Activated T-helper 1 cell treated with anti-CD3 and anti-CD28 coated beads, Interleukin-2, amount 50 U/mL, for 16 hours (primary cell): ENCODE measurements at places on chromosomes 6 and 20.

DNA sequence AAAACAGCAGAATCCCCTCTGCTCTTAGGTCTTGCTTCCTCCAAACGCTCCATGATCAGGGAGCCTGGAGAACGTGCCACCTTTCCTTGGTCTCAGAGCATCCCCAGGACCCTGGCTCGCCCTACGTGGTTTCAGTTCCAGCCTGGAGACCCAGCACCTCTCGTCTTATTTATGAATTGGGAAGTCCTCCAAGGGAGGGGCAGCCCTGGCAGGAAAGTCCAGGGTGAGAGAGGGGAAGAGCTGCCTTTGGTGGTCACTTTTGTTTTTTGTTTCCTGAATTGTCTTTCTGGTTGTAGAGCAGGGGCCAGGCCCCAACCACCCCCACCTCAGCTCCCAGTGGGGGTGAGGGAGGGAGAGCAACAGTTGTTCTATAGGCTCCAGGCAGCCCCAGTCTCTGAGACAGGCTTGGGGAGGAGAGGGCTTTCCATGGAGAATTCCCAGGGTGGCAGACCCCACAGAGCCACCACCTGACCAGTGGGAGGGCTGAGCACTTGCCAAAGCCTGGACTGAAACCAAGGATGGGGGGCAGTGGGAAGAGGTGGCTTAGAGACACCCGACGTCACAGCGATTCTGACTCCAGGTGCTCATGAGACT, 88.8 kb downstream of the PRND start:
- no peak for DNase-seq

DNA sequence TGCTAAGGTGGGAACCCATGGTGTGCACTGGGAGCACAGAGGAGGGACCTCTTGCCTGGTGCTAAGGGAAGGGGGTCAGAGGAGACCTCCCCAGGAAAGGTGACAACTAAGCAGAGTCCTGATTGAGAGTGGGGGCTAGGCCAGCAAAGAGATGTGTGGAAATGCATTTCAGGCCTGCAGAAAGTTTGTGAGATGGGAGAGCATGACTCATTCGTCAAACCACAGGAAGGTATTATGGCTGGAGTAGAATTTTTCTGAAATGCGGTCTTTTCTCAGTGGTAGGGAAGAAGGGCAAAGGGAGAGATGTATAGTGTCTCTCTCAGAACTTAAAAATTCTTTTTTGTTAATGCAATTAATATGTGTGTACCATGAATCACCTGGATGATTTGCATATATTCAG, 23.6 kb upstream of the EDN1 start:
- DNase-seq, result no peak

DNA sequence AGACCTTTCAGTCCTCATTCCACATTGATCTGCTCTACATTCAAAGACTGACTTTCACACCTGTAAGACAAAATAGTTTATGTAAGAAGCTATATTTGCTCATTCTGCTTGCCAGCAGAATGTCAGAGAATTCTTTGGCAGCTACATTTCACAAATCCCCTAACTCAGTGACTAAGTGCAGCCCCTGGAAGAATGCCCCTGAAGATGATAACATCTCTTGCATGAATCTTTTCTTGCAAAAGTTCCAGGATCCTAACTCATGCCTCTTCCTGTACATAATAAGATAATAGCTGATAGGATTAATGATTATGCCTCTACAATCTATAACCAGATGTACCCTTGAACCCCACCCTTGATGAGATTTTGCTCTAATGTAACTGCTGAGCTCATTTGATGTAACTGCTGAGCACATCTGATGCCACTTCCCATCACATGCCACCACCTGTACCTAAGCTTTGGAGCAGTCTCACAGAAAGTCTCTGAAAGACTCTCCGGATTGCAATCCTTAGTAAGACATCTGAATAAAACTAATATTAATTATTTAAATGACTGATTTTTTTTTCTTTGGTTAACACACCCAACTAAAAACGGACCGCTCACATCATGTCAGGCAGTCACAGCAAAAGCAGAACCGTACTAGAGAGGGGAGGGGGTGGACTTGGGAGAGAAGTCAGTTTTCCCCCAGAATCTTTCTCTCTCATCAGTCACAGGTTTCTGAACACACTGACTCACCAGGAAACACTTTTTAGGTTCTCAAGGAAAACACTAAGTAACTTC, 684 bp upstream of the DNAH8 start:
- DNase-seq, result no peak

GRCh38 chr6:8875986-8876385, 440.6 kb upstream of the SLC35B3 start:
- no peak for DNase-seq

DNA sequence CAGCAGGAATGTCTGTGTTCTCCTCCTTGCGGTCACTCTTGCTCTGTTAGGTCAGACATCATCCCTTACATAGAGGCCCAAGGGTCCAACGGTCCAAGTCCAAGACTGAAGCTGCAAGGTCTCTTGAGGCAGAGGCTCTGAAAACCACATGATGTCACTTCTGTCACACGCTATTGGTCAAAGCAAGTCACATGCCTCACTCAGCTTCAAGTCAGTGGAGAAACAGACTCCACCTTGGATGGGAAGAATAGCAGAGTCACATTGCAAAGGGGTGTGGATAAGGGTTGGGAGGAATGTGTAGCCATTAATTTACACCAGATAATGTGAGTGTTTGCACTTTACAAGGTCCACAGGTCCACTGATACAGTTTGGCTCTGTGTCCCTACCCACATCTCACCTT, 17.5 kb downstream of the SLC52A3 start:
- DNase-seq, result no peak

DNA sequence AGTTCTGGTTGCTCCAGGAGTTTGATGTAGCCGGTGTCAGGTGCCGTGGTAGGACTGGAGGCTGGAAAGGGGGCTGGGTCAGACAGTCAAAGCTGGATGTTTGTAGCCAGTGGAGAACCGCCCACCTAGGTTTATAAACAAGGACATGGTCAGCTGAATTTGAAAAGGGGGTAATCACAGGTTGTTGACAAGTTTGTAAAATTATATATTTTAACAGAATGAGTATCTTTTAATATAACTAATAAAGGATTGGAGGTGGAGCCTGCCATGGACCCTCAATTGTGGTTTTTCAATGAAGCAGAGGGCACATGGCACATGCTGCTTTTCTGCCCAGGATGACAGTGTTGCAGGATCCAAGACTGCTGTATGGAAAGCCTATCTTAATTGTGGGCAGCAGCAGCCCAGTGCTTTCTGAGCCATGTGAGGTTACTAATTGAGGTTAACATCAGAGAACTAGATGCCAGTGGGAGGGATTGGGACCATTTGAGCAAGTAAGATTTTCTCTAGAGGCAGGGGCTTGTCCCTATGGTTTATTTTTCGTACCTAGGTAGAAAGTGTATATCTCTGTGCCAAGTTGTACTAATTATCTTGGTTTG, 9.7 kb downstream of the HECA start:
- DNase-seq, result no peak

DNA sequence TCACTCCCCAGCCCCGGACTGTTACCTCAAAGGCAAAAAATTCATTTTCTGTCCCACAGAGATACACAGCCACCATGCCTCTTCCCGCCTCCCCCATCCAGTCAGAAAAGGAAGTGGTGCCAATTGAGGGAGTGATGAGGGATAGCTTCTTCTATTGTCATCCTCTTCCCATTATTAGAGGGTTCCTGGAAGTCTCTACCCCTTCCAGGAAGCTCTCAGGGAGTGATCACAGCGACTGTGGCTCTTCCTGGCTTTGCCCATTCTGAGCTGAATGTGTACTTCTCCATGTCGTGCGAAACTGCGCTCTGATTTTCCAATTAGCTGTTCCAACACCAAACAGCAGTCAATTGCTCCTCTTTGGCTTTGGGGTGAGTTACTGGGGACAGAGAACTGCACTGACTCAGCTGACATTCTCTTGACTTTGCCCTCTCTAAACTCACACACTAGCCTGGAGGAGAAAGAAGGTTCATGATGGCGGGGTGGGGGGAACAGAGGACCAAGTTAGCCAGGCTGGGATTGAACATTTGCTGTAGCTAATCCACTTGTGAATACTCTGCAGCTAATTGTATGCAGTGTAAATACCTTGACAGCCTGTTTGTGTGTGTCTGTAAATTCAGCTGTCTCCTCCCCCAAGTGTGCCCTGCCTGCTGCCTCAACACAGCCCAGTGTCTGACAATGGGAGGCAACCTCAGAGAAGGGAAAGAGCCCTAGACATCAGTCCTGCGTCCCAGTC, 2.4 kb upstream of the MDGA1 start:
- DNase-seq, result no peak

- no peak for DNase-seq
These were observed 50.0 kb downstream of the SGK1 start for GRCh38 chr6:134267917-134268361.

DNA sequence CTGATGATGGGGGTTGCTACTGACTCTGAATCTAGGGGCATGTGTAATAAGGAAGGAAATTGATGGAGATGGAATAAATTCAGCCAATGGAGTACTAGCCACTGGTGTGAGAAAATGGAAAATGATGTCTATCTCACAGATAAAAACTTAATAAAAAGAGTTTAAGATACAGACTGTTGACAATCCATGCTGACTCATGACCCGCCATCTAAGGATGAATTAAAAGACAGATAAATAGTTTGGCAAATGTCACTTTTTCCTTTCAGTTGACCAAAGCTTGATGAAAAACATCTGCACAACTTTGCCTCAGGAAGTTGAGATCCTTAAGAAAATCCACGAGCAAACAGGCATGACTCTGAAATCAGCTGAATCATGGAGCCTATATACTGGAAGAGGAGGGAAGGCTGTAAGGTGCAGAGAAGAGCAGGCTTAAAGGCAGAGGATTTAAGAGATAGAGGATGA, 82.6 kb upstream of the BMP5 start:
- DNase-seq, result no peak

DNA sequence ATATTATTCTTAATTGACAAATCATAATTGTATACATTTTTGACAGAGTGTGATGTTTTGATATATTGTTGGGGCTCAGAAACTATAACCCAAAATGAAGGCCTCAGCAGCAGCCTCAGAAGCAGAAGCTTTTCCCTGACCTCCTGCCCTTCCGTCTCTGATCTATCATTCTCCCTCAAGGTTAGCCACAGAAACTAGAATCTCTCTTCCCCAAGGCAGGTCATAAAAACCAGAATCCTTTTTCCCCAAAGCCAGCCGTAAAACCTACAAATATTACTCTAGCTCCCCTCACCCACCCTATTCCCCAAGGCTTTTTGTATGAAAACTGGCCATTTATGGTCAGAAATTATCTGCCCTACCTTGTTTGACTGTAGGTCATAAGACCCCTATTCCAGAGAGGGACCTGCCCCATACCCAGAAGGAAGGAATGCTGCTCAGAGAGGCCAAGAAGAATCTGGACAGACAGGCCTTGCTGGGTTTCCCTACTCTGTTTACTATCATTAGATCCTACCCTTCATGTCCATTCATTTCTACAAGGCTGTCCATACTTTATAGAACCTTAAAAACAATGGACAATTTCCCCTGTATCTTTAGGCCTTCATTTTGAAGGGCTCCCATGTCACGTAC, 14.5 kb downstream of the OR2B2 start:
- DNase-seq, result no peak
